ENCODE measurements at places on chromosomes 6 and 20.

DNA sequence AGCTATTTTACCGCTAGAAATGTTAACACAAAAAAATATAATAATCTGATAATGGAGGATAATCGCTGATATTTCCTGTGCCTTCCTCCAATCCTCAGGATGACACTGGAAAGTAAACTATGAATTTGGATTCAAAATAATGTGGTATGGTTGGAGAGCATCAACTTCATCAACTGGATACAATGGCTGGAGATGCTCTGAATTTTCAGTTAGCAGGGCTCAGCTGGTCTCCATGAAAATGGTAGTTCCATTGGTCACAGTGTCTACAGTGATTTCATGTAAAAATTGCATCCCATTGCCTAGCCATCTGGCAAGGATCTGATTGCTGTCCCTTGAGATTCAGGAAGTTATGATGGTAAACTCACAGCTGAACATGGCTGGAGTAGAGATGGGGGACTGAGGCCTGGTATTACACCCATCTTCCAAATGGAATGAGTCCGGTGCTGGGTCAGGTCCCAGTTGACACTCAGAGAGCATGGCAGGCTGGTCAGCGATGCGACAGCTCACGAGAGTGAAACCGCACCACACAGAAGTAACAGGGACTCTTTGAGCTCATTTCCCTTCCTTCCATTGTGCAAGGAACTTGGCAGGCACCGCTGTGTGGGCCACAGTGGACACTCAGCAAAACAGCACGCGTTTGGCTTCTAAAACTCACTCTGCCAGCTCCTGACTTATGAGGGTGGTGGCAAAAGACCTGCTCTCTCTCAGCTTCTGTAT lies 142.4 kb upstream of the TNFAIP3 start:
- DNase-seq, result no peak

DNA sequence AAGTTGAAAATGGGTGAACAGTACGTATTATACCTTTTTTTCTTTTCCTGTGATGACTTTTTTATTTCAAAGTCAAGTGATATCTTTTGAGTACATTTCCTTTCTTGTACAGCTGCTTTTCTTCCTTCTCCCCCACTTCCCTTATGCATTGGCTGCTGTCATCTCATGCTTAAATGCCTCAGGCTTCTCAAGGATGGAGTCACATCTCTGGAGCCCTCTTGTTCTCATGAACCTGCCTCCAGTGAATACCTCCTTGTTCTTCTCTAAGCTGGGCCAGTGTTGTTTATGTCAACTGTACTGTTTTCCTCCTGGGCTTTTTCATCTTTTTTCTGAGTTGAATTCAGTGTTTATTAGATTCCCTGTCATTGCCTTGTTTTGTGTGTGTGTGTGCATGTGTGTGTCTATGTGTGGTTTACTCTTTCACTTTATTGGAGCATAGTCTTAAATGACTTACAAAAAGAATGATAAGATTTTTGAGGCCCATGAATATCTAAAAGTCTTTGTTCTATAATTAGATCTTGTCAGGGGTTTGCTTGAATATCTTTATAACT lies 23.6 kb downstream of the STXBP5 start:
- DNase-seq, result no peak

- no peak for DNase-seq
Measured at GRCh38 chr6:159194421-159194820, 25.2 kb downstream of the FNDC1 start.

DNA sequence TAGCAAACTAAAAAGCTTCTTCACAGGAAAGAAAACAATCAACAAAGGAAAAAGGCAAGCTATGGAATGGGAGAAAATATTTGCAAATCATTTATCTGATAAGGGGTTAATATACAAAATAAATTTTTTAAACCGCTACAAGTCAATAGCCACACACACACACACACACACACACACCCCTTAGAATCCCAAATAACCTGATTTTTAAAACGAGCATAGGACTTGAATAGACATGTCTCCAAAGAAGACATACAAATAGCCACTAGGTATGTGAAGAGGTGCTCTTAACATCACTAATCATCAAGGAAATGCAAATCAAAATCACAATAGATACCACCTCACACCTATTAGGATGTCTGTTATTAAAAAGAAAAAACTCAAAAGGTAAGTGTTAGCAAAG lies 187.7 kb downstream of the TRIM27 start:
- no peak for DNase-seq

GRCh38 chr6:29792123-29793035 lies 35.2 kb upstream of the HLA-G start:
- peak; percentile 64 for DNase-seq

All from stimulated activated CD8-positive, alpha-beta memory T cell treated with anti-CD3 and anti-CD28 coated beads, Interleukin-4, amount 100 ng/mL, for 1 hour (primary cell).